ENCODE measurements at places on chromosomes 2 and 18. TPM values are rescaled to one million over a fixed set of nuclear protein-coding genes. Genes with fewer than 3 reads are reported as not detected.

GRCh38 chr2:99200076-99200800, 19.3 kb downstream of the MRPL30 start:
- DNase-seq: no peak

GRCh38 chr2:27622921-27623384, 5.9 kb downstream of the CCDC121 start:
- DNase-seq: no peak

DNA sequence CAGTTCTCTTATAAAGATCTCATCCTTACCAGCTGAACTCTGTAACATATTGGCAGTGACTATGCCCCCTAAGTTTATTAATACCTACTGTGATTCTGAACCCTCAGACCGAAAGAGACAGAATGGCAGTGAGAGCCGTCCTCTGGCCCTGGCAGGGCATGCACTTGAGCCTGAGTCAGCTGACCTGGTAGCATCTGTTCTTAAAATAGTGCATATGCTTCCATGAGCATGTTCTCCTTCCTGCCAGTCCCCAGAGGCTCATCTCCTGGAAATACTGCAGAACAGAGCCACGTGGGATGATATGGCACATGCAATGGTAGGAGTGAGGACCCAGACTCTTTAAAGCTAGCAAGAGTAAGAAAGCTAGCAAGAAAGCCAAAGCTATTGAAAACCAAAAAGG, 59.0 kb downstream of the RASGRP3 start:
- DNase-seq: no peak

GRCh38 chr18:79943608-79944125, 7.8 kb downstream of the SLC66A2 start:
- DNase-seq: peak; percentile 17

GRCh38 chr18:3016585-3017297, 3.8 kb upstream of the LPIN2 start:
- DNase-seq: no peak

DNA sequence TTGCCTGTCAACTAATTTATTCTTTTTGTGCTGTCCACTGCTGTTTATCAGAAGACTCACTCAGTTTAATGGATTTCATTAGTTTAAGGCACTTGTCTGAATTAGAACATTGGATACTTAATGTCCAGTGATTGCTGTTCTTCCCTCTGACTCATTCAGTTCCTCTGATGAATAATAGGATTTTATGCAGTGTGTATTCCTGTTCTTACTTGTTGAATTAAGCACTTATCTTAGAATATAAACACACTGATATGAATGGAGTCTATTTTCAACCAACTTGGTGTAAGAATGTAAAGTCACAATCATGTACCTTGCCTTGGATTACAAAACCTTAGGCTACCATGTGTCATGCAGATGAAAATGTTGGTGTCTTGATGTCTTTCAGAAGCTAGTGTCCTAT, 87.0 kb upstream of the PROKR1 start:
- DNase-seq: no peak

Gene CLEC4F
- total RNA-seq: not detected

GRCh38 chr2:185835974-185836373, 97.4 kb downstream of the FSIP2 start:
- DNase-seq: no peak

GRCh38 chr18:57833441-57834101, 30.5 kb upstream of the ATP8B1 start:
- no peak for DNase-seq

GRCh38 chr2:75292826-75293225, 93.5 kb upstream of the TACR1 start:
- DNase-seq: no peak

Gene GTF2A1L
- total RNA-seq: 8.6 TPM

Gene SERPINB2
- not detected for total RNA-seq

- no peak for DNase-seq
Measured at GRCh38 chr2:85421260-85422071, 3.0 kb downstream of the SH2D6 start.

DNA sequence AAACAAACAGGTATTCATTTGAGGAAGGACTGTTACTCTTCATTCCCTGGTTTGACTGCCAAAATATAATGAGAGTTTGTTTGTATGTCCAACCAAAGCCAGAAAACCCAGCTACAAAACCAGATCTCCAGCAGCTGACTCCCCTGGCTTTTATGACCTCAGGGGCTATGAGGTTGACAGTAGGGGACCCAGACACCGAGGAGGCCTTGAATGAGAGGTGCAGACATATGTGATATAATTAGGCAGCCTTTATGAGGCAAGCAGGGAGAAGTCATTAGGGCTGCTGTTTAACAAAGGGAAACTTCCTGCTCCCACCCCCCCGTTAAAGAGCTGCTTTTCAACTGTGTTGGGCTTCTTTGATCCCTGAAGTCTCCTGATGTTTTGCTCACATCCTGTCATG, 236.7 kb downstream of the SLC4A3 start:
- no peak for DNase-seq

DNA sequence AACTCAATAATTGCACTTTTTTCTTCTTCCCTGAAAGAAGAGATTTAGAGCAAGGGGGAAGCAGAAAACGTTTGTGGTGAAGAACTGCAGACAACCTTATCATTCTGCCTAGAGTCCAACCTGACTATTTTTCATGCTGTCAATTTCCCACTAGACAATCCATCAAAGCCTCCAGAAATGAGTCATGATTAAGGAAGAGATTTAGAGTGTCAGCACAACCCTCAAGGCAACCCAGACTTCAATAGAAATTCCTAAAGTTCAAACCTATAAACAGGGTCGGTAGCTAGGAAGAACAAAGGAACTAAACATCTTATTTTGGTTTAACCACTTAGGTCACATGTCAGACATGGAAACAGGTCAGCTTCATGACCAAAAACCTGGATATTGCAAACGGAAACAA, 86.9 kb downstream of the SLC25A12 start:
- DNase-seq: no peak

Gene MAPRE3
- total RNA-seq: 36.1 TPM

DNA sequence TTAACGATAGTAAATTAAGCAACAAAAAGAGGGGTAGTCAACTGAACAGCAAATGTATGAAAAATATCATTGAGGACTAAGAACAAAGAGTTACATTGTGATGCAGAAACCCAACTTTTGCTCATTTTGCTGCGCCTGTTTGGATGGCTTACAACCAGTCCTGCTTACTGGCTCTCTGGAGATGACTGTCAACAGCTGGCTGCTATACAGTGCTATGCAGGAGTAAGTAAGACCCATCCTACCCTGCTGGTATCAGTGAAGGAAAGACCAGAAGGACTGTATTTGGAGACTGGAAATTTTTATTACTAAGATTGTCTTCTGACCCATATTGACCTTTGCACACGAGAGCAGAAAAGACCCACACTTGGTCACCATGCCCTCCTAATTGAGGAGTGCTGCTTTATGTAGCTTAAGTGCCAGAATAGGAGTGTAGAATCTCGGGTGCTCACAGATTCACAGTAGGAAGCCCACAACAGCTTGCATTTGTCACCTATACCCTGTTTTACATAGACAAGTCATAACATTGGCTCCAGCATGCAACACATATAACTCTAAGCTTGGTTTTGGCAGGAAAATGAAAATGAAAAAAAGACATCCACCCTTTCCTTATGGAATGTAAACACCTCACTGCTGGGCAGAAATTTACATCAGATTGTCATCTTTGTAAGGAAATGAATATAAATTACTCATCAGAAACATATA, 1915.0 kb upstream of the CELF4 start:
- DNase-seq: no peak

GRCh38 chr2:152343426-152343825, 8.5 kb downstream of the FMNL2 start:
- no peak for DNase-seq

Gene REG1B
- not detected for total RNA-seq

DNA sequence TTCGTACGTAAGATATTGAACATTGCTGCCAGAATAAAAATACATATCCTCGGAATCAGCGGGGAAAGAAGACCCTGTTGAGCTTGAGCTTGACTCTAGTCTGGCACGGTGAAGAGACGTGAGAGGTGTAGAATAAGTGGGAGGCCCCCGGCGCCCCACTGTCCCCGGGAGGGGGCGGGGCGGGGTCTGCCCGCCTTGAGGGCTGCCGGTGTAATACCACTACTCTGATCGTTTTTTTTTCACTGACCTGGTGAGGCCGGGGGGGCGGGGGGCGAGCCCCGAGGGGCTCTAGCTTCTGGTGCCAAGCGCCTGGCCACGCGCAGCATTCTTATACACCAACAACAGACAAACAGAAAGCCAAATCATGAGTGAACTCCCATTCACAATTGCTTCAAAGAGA, 324.0 kb upstream of the REG3G start:
- no peak for DNase-seq

GRCh38 chr2:216492597-216493333, 5.9 kb upstream of the RPL37A start:
- DNase-seq: no peak

Gene CHRND
- total RNA-seq: not detected

DNA sequence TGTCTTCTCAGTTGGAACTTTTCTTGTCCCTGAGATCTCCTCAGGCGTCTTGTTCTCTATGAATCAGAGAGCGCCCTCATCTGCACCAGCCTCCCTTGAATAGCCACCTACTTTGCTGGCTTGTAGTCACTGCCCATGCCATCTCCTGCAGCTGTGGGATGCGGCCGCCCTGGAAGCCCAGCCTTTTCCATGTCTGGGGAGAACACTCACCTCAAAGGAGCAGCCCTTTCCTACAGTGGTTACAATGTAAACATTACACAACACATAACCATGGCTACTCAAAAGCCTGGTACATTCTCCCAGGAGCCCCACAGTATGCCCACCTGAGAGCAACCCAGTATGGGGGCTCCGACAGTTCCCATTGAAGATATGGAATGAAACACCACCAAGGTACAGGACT, 351.0 kb downstream of the EN1 start:
- no peak for DNase-seq

GRCh38 chr2:220556658-220557057, 929.2 kb downstream of the SLC4A3 start:
- no peak for DNase-seq

Gene GULP1
- total RNA-seq: 15.1 TPM

DNA sequence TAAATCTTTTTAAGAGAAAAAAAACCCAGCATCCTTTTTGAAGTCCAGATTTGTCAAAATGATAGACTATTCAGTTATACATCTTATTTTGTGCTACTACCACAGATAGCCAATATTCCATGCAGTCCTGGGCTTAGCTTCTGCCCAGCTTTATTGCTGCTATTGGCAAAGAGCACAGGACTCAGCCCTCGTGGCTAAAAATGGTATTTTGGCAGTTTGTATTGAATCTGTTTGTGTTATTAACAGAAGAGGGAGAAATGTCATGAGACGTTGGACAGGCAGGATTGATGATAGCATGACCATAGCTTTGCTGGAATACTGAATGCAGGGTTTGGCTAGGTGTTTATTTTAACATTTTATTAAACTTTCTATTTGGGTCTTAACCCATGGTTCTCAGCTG, 19.4 kb downstream of the ELAC1 start:
- DNase-seq: no peak

Gene PSMG2
- 68.7 TPM for total RNA-seq

Gene RAB12
- 20.2 TPM for total RNA-seq

GRCh38 chr2:120760446-120761135, 24.9 kb downstream of the GLI2 start:
- no peak for DNase-seq

DNA sequence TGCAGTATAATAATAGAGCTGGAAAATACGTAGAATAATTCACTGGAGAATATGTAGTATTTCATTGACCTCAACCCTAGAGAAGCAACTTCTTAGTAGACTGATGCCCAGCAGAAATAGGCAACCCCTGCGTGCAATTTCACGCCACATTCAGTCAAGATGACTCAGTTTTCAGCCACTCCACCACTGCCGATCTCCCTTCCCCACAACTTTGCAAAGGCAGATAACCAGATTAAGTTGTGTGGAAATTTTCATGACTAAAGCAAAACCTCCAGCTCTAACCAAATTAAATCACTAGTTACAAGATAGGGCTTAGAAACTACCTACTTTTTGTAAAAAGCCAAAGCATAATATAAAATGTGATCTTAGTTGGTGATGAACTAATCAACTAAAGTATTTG, 63.3 kb upstream of the STK17B start:
- no peak for DNase-seq

- no peak for DNase-seq
Measured at GRCh38 chr2:102141011-102141943, 1.3 kb upstream of the IL1R1 start.

- DNase-seq: no peak
Measured at GRCh38 chr18:58552057-58552461, 76.8 kb downstream of the ALPK2 start.

- DNase-seq: no peak
Measured at GRCh38 chr2:125167152-125167551, 1142.1 kb downstream of the CNTNAP5 start.

Gene GPR155
- total RNA-seq: 6.8 TPM

GRCh38 chr18:22213333-22213973, 44.1 kb downstream of the GATA6 start:
- no peak for DNase-seq

- no peak for DNase-seq
Measured at GRCh38 chr2:113238871-113239839, 39.6 kb downstream of the PAX8 start.

DNA sequence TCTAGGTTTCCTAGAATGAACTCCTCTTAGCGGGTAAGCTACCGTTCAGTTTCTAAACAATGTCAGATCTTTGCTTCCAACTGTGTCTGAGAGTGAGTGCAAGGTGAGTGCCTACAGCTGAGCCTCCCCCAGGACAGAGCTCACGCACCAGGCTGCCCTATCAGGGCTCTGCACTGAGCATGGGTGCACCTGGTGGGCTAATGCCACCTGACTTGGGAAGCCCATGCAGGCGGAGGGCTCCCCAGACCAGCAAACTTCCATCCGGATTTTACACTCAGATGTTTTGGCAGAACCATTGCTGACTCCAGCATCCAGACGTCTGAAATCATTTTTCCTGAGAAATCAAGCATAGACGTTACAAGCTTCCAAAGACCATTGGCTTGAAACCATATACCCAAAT, 16.1 kb upstream of the MLPH start:
- DNase-seq: no peak

GRCh38 chr2:227186751-227187150, 22.3 kb downstream of the COL4A3 start:
- DNase-seq: no peak

GRCh38 chr18:25876330-25876948, 214.0 kb downstream of the SS18 start:
- no peak for DNase-seq

All from mucosa of descending colon (tissue), 3 donors.